ENCODE measurements at places on chromosomes 13 and 19.

GRCh38 chr19:2476451-2477140 is 669 bp downstream of the GADD45B start:
- no peak for DNase-seq

- DNase-seq, result no peak
Observed at GRCh38 chr19:44806291-44806690, 2.6 kb upstream of the BCAM start.

DNA sequence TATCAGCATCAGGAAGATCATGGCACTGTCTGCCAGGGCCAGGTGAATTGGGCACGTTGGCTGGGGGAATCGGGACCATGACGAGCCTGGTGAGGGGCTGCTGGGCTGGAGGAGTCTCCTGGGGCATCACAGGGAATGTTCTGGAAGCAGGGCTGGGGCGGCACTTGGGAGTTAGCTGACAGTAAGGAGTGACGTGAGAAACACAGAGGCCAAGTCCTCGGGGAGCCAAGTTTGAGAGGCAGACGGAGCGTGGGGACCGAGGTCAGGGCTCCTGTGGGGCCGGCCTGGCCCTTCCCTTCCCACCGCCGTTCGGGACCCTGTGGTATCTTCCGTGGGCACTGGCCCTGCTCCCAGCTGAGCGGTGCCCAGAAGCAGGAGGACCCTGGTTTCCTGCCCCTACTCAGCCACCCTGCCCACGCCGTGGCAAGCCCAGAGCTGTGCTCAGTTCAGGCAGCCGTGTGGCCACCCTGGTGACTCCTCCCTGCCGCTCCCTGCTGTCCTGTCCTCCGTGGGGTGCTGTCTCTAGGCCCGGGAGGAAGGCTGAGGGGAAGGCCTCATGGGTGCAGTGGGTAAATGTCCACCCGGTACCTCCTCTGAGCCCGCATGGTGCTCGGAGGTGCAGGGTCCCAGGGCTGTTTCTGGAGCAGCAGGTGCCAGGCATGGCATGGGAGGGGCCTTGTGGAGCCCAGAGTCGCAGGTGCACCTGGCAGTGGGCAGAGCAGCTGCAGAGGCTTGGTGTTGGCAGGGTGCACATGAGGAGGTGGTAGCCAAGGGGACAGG is 25.2 kb downstream of the CRTC1 start:
- DNase-seq, result no peak

DNA sequence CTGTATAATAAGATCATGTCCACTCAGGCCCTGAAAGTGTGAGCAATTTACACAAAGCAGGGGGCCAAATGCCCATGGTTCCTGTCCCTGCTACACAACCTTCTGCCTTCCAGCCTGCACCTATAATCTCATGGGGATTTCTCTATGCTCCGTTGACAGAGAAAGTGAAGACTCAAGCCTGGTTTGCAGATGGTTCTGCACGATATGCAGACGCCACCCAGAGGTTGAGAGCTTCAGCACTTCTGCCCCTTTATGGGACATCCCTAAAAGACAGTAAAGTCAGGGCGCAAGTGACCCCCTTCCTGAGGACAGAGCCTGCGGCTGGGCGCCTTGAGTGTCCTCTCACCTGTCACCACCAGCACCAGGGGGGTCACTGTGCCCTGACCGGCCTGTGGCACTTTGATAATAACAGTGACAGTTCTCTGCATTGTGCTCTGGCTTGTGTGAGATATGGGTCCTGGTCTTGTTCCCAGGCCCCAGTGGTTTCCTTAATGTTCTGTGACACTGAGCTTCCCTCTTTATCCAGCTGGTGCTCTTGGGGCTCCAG is 15.1 kb downstream of the LILRA5 start:
- DNase-seq, result no peak

GRCh38 chr13:60384911-60385310 is 12.1 kb upstream of the TDRD3 start:
- DNase-seq, result no peak

DNA sequence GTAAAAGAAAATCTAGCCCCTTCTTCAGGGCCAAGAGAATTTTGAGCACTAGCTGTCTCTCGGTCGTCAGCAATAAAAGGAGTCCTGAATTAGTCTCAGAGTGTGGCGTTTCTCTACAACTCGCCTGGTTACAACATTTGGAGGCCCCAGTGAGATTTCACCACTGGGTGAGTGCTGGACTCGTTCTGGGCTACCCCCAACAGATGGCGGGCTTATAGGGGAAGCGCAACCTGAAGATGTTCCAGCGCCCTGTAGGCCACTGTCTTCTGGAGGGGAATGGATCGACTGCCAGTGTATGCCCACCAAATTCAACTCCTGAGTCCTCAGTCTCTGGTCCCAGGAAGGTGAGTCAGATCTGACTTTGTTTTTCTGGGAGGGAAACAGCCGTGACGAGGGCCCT is 11.7 kb upstream of the ZNF181 start:
- DNase-seq, result no peak

- DNase-seq, result no peak
Observed at GRCh38 chr13:22486490-22486889, 694.3 kb upstream of the SGCG start.

DNA sequence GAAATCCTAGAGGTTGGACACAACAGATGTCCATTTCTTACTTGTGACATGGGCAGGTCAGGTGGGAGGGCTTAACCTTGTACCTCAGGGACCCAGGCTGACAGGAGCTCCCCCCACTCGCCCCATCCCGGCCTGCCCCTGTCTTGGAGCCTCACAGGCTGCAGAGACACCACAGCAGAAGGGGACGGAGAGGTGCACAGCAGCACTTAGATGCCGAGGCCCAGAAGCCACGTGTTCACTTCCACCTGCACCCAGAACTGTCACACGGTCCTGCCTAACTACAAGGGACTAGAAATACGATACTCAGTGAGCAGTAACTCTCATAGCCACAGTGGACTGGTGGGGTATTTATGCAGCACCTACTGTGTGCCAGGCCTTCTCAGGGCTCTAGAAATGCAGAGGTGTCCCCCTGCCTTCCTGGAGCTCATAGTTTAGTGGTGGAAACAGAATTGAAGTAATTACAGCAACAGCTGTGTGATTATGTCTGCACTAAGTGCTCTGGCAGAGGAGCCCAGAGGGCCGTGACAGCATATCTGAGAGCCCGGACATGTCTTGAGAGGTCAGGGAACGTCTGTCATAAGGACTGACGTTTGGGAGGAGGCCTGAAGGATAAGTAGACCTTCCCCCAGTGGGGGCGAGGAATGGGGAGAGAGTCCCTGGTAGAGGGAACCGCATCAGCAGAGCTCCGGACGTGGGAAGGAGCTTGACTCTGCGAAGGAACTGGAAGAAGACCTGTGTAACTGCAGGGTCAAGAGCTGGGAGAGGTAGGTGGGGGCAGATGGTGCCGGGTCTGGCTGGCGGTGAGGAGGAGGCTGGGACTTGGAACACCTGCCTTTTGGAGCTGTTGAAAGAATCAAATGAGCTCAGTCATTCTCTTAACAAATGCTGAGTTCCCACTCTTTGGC is 130.0 kb downstream of the SIPA1L3 start:
- no peak for DNase-seq
